ENCODE measurements at places on chromosomes 5 and 9.

- DNase-seq = no peak
Measured at GRCh38 chr5:96433066-96433447, at the start of gene PCSK1. Gene PCSK1, minus strand, starts transcription at chr5:96433248. Its CDS starts 206 bp downstream, at chr5:96433042.

- no peak for DNase-seq
Measured at GRCh38 chr9:122106576-122106975, 13.5 kb upstream of the TTLL11 start.

DNA sequence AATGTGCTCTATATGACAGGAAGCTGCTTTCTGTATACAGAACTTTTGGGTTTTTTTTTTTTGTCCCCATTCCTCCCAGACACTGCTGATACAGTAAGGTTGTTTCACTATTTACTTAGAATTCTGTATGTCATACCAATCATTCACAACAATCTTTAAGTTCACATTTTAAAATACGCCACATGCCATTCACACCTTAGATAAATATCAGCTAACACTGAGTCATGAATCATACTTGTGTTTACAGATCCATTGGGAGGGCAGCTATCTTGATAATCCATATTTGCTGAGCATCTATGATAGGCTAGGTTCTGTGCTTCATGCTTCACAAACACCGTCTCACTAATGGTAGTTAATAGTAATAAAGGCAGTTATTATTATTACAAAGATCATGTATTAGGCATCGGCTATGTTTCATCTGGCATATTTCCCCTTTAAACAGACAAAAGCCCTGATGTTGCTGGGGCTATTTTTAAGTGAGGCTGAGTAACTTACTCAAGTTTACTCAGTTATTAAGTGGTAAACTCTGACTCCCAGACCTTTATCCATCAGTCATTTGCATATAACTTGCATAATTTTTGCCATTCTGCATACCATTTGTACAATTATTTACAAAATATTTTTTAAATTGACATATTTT, 152.2 kb upstream of the HMHB1 start:
- DNase-seq = no peak

DNA sequence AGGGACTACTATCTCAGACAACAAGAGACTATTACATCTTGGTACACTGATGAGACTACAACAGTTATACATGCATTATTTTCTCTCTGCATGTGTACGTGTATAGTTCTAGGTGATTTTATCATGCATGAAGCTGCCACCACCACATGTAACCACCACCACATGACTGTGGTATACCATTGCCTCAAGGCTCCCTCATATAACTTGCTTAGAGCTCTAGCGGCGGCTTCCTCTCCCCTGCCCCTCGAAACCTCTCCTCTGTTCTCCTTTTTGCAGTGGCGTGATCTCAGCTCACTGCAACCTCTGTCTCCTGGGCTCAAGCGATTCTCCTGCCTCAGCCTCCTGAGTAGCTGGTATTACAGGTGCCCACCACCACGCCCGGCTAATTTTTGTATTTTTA, 162.3 kb downstream of the AOPEP start:
- no peak for DNase-seq

DNA sequence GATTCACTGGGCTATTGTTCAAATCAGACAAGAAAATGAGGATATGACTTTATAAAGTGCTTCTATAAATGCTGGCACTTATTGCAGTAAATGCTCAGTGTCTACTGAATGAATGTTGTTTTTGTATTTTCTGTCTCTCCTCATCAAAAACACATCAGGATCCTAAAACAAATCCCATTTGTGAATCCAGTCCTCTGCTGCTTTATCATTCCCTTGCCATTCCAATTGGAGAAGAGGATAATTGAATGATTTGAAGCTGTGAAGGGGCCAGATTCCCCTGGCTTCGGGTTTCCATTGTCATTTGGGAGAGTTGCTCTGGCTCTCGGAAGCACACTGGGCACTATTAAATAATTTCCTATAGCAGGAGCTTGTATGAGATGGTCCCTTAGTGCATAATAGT, 666.8 kb downstream of the ACTL7B start:
- DNase-seq = no peak

DNA sequence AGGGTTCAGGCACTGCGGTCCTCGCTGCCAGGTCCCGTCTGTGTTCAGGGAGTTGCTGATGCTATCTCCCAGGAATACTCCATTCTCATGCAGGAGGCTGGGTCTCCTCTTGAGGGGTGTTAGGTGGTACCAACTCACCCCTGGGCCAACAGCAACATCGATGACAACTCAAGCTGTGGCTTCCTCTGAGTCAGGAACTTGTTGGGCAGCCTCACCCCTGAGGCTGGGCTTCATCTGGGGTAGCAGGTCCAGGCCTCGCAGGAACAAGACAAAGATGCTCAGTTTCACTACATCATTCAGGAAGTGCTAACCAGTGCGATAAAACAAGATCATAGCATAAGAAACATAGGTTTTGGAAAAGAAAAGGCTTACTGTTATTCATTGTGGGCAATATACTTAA, 125.9 kb downstream of the SYK start:
- DNase-seq = no peak

DNA sequence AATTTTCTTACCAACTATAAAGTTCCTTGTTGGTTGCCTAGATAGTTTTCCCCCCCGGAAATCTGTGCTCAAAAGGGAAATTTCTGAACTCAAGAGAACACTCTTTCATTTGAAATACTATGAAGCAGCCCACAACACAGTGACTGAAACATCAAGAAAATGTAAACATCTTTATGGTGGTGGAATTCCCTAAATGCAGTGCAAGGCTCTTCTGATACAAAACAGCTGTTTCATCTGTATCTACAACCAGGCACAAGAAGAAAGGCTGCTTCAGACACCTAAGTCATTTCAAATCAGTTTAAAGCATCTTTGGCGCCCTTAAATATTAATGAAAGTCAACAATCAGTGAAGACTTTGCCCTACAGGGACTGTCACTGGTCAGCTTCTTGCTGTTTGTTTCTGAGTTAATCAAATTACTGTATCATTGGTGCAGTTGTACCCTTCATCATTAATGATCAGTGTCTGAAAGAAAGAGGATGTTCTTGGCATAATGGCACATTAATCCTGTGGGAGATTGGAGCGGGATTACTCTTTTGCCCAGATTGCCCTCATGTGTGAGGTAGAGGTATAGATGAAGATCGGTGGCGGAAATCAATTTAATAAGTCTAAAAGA, 947.0 kb downstream of the NR2F1-AS1 start:
- no peak for DNase-seq

- DNase-seq = no peak
Measured at GRCh38 chr5:91030521-91031401, 352.4 kb downstream of the ARRDC3 start.

DNA sequence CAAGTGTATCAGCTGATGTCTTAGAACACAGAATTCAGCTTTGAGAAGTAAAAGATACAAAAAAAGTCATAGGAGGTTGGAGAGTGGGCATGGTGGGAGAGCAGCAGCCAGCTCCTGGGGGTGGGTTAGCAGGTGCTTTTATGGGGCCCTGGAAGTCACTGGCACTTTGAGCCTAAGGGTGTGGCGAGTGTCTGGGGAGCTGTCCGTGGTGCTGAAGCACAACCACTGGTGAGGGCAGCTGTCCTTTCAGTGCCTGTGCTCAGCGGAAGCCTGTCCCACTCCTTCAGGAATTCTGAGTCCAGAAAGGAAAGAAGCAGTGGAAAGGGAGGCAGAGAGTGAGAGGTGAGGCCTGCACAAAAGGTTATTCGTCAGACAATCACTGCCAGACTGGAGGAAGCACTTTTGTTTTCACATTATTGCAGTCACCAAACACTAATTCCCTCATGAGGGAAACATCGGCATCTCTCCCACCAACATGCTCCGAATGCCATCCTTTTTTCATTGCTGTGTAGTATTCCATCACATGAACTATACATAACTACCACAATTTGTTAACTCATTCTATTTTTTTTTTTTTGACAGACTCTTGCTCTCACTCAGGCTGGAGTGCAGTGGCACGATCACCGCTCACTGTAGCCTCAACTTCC, 59.4 kb upstream of the RAPGEF1 start:
- peak; percentile 14 for DNase-seq

GRCh38 chr5:160937570-160937969, 85.6 kb upstream of the ATP10B start:
- DNase-seq = no peak

GRCh38 chr5:139863855-139864558, 68.4 kb downstream of the PSD2 start:
- no peak for DNase-seq

DNA sequence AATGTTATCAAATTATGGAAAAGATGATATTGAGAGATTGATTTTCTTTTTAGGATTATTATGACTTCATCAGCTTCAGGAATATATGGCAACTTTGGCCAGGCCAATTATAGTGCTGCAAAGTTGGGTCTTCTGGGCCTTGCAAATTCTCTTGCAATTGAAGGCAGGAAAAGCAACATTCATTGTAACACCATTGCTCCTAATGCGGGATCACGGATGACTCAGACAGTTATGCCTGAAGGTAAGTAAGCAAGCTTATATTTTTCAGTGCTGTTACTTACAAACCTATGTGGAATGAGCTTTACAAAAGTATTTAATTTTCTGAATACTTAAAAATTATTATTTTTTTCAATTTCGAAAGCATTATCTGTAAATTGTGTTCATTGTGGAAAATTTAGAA, 26.5 kb downstream of the HSD17B4 start:
- DNase-seq = no peak

DNA sequence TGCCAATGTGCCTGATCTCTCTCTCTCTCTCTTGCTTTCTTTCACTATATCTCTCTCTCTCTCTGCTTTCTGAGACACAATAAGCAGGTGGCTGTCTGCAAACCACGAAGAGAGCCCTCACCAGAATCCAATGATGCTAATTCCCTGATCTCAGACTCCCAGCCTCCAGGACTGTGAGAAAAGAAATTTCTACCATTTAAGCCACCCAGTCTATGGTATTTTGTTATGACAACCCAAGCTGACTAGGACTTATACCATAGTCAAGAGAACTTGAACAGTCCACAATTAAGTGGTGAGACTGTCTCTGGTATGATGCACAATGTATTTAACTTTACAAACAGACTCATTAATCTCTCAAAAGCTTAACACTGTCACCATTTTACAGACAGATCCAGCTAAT, 67.0 kb downstream of the NFIB start:
- DNase-seq = no peak

- no peak for DNase-seq
Measured at GRCh38 chr9:4463824-4464223, 26.4 kb upstream of the SLC1A1 start.

DNA sequence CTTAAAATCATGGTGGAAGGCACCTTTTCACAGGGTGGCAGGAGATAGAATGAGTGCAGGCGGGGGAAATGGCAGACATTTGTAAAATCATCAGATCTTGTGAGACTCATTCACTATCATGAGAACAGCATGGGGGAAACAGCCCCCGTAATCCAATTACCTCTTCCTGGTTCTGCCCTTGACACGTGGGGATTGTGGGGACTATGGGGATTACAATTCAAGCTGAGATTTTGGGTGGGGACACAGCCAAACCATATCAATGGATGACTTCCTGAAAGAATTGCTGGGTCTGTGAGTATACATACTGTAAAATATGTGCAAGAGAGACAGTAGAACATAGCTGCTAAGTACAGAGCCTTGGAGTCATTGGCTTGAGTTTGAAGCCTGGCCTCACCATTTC, 47.0 kb downstream of the KIAA1958 start:
- DNase-seq = no peak

DNA sequence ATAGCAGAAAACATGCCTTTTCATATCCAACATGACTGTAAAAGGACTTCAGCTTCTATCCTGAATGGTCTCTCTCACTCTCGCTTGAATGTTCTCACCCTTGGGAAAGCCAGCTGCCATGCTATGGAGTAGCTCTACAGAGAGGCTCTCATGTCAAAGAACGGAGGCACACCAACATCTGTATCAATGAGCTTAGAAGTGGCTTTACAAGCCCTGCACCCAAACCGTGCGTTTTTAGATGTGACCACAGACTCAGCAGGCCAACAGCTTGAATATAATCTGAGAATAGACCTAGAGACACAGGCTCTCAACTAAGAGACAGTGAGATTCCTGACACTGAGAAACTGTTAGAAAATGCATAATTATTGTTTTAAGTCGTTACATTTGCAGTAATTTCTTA, 1231.6 kb upstream of the CDH9 start:
- DNase-seq = no peak

- DNase-seq = peak; percentile 4
Measured at GRCh38 chr9:899440-900184, 58.1 kb downstream of the DMRT1 start.

DNA sequence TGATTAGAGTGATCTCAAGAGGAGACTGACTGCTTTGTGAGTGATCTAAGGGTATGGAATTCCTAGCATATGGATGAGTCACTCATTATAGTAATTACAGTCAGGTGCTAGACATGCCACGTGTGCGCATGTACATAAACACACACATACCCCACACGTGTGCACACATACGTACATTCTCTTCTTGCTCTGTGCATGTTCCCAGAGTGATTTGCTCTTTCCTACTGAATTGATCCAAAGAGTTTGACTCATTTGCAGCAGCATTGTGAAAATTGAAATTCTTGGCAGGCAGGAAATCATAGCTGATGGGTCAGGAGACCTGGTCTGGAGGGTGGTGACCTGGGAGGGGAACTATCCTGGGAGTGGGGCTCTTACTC, 63.8 kb downstream of the ANGPTL2 start:
- no peak for DNase-seq

GRCh38 chr5:15889001-15889400, 290.6 kb downstream of the MARCHF11 start:
- DNase-seq = no peak

DNA sequence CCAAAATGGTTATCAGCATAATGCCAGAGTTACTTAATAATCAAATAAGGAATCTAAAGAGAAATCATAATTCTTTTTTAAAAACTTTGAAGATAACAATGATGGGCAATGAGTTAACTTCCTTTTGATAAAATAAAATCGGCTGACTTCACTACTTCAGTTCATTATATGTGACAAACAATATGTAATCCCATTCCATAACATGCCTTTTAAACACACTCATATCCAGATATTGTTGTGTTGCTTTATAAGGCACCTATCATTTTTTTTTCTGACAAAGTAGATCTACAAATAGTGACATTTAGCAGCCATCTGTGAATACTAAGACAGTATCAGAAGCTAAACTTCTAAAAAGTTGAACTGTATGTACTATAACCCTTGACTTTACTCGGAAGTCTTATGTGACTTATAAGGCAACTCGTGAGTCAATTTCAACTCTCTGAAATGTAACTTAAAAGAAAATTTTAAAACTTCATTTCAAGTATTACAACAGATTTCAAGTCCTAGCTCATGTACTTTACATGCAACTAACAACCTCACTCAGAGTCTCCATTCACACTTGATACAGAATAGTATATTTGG, 7.5 kb downstream of the ADAMTS6 start:
- no peak for DNase-seq

GRCh38 chr5:14118551-14119320, 24.4 kb upstream of the TRIO start:
- no peak for DNase-seq

- DNase-seq = no peak
Measured at GRCh38 chr5:77768978-77769377, 7.2 kb downstream of the TBCA start.

DNA sequence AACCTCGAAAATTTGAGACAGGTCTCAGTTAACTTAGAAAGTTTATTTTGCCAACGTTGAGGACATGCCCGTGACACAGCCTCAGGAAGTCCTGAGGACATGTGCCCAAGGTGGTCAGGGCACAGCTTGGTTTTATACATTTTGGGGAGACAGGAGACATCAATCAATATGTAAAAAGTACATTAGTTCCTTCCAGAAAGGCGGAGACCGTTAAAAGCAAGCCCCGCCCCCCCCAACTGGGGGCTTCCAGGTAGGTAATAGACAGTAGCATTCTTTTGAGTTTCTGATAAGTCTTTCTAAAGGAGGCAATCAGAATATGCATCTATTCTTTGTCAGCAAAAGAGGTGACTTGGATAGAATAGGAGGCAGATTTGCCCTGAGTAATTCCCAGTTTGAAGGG, 599 bp upstream of the MOCS2 start:
- no peak for DNase-seq
